Forelimb muscle (tissue), 1 donor: ENCODE measurements at places on chromosomes 1 and 21.

DNA sequence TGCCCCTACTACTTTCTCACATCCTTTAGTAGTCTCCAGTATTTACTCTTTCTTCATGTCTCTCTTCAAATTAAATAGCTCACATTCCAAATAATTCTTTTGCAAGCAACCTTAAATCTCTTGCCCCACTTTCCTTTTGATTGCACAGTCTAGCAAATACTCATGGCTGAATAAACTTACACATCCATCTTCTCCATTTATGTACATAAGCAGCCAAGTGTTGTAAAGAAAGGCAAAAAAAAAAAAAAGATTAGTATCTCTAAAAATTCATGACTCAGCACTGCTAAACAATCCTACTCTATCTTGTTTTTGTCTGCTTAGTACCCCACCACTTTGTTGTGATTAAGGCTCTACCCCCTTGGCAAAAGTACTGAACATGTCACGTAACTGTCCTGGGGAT is 42.6 kb downstream of the F13B start:
- DNase-seq: no peak

DNA sequence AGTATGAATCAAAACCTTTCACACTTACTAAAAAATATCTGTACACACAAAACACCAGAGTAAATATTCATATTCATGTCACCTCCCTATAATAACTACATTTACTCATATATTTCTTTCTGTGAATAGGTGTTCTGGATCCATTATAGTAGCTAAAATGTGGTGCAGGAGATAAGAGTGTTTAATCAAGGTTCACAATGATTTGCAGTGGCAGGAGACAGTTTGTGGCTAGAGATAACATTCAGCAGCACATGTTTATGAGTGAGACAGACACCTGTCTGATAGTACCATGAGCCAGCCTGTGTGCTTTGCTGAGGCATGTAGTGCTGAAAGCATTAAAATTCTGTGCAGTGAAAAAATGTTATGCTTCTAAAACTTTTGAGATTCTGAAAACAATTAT is 410.3 kb downstream of the SRGAP2C start:
- DNase-seq: no peak

DNA sequence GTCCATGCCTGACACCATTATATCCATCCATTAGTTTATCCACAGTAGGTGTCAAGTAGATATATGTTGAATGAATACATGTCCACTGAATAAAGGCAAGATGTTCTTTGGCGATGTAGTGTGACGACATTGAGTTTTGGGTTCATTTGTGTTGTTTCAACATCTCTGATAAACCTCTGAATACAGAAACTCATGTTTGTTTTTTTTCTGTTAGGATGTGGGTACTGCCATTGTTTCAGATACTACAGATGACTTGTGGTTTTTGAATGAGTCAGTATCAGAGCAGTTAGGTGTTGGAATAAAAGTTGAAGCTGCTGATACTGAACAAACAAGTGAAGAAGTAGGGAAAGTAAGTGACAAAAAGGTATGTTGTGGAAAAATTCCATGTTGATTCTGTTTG is 28.1 kb downstream of the MDM4 start:
- DNase-seq: no peak

DNA sequence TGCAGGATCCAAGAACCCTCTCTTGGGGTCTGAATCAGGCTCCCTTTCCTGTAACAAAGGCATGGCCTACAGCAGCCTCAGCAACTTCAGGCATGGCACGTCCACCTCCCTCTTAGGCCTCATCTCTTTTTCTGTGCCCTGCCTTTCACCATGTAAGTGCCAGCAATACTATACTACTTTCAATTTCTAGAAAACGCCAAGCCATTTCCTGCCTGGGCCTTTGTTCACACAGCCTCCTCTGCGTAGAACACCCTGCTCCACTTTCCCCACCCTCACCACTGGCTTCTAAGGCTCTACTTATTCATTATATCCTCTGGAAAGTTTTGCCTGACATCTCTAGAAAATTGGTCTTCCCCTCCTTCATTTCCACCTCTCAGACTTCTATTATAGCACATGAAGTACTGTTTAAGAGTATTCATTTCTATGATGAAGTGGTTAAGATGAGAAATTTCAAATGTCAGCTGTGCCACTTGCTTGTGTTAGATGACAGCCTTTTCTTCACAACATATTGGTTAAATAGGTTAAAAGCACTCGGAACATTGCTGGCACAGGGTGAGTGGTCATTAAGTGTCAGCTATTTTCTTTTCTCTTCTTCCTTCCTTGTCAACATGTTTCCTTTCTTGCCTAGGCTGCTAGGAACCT is 41.6 kb upstream of the VWA5B1 start:
- DNase-seq: no peak

- no peak for DNase-seq
Measured at GRCh38 chr1:30085811-30086770, 637.3 kb downstream of the MATN1 start.

- DNase-seq: no peak
Measured at GRCh38 chr1:218217040-218217439, 68.1 kb upstream of the RRP15 start.

DNA sequence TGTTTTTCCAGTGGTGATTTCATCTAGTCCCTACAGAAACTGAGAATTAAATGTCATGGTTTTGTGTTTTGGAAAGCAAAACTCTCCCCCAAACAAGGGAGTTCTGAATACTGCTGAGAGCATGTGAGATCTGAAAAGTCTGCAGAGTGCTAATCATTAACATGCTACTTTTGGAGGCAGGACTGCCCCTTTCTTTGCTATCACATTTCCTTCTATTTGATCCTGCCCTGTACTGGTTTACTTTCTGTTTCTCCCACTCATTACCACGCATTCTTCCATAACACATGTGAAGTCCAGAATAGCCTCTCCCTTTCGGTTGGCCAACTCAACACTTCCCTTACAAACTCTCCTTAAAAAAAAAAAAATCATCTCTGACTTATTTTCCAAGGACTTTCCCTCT is 63.6 kb downstream of the GADD45A start:
- DNase-seq: no peak

- peak; percentile 1 for DNase-seq
Measured at GRCh38 chr1:90579212-90579802, 137.8 kb downstream of the BARHL2 start.

DNA sequence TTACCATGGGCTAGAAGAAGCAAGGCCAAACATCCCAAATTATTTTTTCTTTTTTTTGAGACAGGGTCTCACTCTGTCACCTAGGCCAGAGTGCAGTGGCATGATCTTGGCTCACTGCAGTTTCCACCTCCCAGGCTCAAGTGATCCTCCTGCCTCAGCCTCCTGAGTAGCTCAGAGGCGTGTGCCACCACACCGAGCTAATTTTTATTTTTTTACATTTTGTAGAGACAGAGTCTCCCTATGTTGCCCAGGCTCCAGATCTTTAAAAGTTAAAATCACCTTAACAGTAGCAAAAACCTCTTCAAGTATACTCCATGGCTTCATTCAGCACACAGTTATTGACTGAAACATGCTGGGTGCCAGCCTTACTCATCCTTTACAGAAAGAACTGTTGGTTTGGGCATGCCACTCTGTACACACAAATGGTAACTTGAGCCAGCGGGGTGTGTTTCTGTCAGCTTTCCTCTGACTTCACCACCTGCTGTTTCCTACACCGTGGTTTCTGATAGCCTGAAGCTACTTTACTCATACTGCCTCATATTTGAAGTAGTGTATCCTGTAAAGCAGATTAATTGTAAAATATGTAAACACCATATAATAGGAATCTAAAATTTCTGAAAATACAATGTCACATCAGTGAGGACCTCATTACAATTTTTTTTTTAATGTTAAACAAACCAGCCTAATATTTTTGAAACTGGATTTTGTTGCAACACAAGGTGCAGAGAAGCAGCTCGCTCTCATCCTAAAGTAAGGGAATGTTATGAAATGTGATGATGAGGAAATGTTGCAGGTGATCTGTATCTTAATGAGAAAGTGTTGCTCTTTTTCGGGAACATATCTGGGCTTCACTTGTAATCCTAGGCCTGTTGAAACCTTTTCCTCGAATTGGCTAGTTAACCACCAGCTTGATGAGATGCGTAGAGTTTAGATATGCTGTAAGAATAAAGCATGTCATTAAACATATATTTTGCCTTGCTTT is 113.9 kb downstream of the ATP5PO start:
- DNase-seq: no peak

DNA sequence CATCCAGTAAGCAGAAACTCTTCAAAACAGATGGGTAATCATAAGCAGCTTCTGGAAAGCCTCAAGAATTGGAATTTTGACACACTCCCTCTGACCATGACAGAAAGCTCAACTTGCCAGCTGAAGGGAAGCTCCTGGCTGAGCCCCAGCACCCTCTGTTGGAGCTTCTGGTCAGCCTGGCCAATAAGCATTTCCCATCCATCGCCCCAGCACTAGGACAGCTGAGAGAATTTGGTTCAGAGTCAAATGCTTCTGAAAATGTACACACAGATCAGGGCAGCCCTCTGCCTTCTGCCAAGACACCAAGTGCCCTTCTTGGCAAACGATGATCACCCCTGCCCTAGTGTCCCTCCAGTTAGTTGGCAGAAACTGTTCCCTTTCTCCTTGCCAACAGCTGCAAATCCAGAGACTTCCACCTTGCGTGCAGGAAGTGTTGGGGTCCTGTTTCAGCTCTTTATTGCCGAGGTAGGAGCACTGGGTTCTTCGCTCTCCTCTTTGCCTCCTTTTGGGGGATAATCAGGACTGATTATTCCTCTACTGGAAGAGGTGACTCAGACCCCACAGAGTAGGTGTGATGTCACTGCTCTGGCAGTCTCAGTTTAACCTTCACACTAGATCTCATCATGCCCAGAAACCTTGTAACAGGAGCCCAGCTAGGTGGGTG is 11.9 kb downstream of the PIGV start:
- DNase-seq: no peak

DNA sequence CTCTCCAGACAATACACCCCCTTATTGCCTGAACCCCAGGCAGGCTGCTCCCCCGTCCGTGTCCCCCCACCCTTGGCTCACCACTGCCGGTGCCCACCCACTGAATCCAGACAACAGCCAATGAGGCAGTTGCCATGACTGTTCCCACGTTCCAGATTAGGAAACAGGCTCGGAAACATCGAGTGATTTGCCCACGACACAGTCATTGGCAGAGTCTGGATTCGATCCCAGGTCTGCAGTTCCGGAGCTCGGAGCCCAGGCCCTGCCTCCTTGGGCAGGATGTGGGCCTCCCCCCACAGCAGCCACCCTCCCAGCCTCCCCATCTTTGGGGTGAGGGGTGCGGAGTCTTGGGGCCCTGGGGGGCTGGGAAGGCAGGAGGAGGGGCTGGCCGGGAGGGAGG is 20.3 kb upstream of the CLSTN1 start:
- DNase-seq: no peak

- no peak for DNase-seq
Measured at GRCh38 chr1:206098242-206098919, 18.8 kb downstream of the AVPR1B start.

GRCh38 chr21:45087022-45087823 is 12.8 kb downstream of the ADARB1 start:
- DNase-seq: no peak

- DNase-seq: no peak
Measured at GRCh38 chr1:208172423-208173145, 71.6 kb downstream of the PLXNA2 start.

- DNase-seq: no peak
Measured at GRCh38 chr1:109644670-109645069, 11.2 kb upstream of the GSTM4 start.

DNA sequence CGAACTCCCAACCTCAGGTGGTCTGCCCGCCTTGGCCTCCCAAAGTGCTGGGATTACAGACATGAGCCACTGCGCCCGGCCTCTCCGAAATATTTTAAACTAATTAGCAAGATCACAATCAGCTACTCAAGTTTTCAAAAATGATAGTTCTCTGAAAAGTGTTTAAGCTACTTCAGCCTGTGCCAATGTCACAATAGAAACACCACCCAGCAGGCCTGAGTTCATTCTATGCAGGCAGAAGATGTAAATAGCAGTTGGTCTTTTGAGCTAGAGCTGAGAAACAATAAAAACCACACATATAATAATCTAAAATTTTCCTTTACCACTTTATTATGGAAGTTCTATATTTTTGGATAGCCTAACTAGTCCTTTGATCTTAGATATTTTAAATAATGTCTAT is 96.1 kb downstream of the LRRC40 start:
- DNase-seq: no peak

GRCh38 chr1:160222546-160222945 is 17.4 kb downstream of the PEA15 start:
- DNase-seq: no peak

- no peak for DNase-seq
Measured at GRCh38 chr1:201347498-201348210, 29.8 kb downstream of the TNNT2 start.

- DNase-seq: no peak
Measured at GRCh38 chr21:27047658-27048314, 80.9 kb upstream of the ADAMTS5 start.

GRCh38 chr1:9443913-9444445 is 95.3 kb upstream of the SLC25A33 start:
- DNase-seq: no peak

- DNase-seq: peak; percentile 77
Measured at GRCh38 chr1:55311057-55311641, 96.0 kb upstream of the USP24 start.

DNA sequence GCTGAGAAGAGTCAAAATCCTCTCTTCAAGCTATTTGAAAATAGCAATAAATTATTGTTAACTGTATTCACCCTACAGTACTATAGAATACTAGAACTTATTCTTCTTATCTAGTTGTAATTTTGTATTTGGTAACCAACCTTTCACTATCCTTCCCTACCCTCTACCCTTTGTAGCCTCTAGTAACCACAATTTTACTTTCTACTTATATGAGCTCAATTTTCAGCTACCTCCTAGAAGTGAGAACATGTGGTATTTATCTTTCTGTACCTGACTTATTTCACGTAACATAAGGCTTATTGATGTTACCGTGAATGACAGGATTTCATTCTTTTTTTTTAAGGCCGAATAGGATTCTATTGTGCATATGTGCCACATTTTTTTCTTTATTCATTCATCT is 30.0 kb downstream of the ZC3H11B start:
- DNase-seq: no peak

GRCh38 chr1:216815260-216816131 is 92.3 kb upstream of the ESRRG start:
- peak; percentile 86 for DNase-seq

DNA sequence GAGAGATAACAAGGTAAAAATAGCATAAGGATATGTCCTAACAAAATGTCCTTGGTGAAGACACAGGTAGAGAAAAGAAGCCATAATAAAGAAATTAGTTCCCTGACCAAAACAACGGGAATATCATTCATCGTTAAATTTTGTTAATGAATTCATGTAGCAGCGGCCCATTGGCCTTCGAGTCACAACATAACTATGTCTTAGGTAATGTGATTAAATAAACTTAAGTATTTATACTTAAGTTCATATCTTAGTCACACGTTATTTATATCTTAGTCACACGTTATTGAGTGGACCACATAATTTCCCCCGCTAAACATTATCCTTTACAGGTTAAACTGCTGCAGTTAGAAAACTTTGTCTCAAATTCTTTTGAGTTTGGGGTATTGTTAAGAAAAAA is 1.2 kb downstream of the NEXN start:
- DNase-seq: no peak

GRCh38 chr1:200038981-200039848 is 11.7 kb downstream of the NR5A2 start:
- no peak for DNase-seq
